Activated naive CD4-positive, alpha-beta T cell treated with anti-CD3 and anti-CD28 coated beads, Interleukin-2, amount 10 ng/mL, durations not matched to agents 7 days and 5 days (primary cell): ENCODE measurements at places on chromosomes 13 and 19.

DNA sequence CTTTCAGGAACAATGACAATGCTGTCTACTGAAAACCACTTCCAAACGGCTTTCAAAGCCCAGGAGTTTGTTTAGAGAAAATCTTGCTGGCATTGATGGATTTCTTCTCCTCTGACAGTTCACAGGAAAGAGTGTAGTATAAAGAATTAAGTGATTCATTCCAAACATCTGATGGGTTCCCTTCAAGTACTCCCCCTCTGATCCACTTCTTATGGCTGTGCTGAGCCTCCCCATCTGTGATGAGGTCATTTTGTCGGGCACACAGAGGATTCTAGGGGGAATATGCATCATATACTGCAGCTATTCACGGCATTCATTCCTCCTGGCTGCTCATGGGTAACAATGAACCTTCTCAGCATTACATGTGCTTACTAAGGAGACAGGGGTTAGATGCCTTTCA is 107.9 kb downstream of the RGCC start:
- H3K27ac ChIP-seq, result no peak overlapping the region
- no peak for DNase-seq
- H3K36me3 ChIP-seq, result peaks cover 8% of the 10 kb centered on the region
- H3K27me3 ChIP-seq, result no peaks in the 10 kb centered on the region
- no peak overlapping the region for H3K4me3 ChIP-seq

DNA sequence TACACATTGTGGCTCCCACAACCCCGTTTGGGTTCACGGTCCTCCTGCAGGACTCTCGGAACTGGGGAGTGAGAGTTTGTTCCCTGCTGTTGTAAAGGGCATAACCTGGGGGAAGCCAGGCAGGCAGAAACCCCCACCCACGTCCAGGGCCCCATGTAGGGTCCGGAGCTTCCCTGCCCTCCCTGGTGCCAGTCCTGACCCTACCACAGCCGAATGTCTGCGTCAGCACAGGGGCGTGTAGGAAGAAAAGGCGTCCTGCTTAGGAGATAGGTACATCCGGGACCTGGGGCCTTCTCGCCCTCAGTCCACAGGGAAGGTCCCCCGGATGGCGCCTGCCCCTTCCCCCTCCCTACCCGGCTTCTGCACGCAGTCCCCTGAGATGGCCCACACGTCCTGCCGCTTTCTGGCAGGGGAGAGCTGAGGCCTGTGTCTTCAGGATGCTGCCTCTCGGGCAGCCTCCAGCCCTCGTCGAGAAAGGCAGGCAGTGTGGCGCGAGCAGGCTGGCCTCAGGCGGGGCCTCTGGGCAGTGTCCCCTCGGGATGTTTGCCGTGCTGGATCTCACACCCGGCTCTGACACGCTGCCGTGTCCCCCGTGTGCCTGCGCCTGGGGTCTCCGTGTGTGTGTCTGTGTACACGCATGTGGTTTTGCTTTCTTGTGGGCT is 19.1 kb downstream of the CSNK1G2 start:
- H3K36me3 ChIP-seq, result peaks cover 8% of the 10 kb centered on the region
- no peak overlapping the region for H3K4me3 ChIP-seq
- H3K27ac ChIP-seq, result no peak overlapping the region
- no peak for DNase-seq
- no peaks in the 10 kb centered on the region for H3K27me3 ChIP-seq

DNA sequence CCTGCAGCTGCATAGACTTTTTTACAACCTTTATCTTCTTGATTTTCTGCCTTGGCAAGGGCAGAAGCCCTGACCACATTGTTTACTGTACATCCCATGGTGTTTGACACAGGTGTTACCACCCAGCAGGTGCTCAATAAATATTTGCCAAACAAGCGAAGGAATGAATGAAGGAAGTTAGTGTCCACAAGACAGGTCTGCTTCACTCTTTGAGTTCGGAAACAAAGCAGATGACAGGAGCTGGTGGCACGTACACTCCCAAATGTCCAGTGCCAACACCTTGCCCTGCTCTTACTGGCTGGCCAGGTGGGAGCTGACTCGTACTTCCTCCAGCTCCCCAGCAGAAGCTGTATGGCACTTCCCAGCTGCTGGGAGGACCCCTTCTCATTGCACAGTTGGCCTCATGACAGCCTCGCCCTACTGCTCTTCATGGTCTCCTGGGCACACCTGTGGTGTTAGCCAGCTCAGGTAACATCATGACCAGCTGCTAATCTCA is 22.0 kb upstream of the MUC16 start:
- H3K4me3 ChIP-seq, result no peak overlapping the region
- no peaks in the 10 kb centered on the region for H3K36me3 ChIP-seq
- no peak for DNase-seq
- peaks cover 4% of the 10 kb centered on the region for H3K27me3 ChIP-seq

DNA sequence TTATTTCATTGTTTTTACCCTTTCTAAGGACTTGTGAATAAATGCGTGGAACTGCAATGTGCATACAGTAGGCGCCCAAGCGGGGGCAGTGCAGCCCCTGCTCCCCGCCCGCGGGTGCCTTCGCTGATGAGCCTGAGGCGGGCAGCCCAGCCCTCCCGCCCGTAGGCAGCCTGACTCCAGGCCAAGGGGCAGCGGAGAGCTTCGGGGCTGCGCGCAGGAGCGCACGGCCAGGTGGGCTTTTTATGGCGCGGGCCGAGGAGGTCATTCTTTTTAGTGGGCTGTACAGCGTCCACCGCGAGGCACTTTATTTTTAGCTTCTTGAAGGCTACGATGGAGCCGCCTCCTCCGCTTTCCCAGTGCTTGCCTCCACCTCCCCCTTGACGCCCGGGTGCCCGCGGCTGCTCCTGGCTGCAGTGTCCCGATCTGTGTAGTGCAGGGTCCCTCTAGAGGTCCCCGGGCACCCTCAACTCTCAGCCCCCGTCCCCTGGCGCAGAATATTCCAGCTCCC is 60.5 kb downstream of the CCNE1 start:
- DNase-seq, result peak; percentile 43
- H3K36me3 ChIP-seq, result no peaks in the 10 kb centered on the region
- H3K27ac ChIP-seq, result no peak overlapping the region
- H3K27me3 ChIP-seq, result peaks cover 48% of the 10 kb centered on the region
- H3K4me1 ChIP-seq, result peaks cover 18% of the 10 kb centered on the region
- peak overlapping the region; percentile 65 for H3K4me3 ChIP-seq

DNA sequence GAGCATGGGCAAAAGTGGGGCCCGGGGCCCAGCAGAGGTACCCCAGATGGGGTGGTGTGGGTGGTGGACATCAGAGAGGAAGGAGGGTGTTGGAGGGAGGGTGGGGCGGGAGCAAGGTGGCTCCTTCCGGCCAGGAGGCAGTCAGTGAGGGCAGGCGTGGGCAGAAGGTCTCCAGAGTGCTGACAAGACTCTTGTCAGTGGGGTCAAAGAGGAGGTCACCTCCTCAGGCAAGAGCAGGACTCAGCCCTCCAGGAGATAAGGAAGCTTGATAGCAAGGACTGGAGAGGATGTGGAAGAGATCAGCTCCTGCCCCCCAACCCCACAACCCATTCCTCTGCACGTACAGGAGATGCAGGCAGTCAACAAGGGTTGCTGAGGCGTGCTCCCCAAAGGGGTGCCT is 9.8 kb downstream of the GJA3 start:
- DNase-seq, result no peak
- H3K27me3 ChIP-seq, result peaks cover 50% of the 10 kb centered on the region
- H3K27ac ChIP-seq, result no peak overlapping the region
- H3K36me3 ChIP-seq, result no peaks in the 10 kb centered on the region
- no peaks in the 10 kb centered on the region for H3K4me1 ChIP-seq
- H3K4me3 ChIP-seq, result no peak overlapping the region
